Hematopoietic multipotent progenitor cell (in vitro differentiated cells): ENCODE measurements at places on chromosomes 2 and 18.
A peak's percentile ranks its signal among the peaks of the same experiment; 100 is the strongest.

- DNase-seq: no peak
Observed at GRCh38 chr2:29329899-29330298, 214.7 kb downstream of the CLIP4 start.

DNA sequence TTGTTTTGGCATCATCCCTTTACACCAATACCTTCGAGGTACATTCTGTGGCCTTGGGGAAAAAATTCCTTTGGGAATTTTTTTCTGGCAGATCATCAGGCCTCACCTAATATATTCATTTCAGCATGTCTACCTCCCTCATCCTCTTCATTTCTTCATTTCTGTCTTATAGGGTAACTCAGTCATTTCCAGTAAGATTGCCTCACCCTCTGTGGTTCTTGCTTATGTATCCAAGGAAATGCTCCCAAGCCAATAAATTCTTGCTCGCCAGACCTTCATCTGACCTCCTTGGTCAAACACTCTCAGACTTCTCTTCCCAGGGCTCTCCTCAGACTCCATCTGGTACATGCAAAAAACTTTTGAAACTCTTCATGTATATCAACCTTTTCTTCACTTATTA, 265.6 kb downstream of the TMX3 start:
- no peak for DNase-seq

DNA sequence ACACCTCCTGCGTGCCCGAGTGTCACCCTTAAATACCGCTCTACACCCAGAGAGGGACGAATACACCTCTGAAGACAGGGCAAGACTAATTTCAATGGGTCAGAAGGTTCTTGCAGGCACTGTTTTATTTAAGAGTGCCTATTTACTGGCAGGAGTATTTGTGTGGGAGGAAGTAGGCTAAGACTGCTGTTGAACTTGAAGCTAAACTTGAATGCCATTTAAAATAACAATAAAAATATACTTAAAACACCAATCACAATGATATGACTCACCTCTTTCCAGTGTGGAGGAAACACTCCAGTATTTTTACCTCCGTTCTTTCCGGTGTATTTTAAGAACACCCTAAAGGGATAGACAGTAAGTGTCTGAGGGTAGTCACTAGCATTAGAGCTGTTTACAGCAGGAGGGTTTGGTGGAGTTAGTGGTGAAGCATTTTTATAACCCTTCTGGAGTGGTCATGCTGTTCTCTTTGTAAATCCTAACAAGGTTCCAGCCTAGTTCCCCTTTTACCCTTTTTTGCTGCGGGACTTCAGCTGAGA, 9.6 kb upstream of the HOXD1 start:
- no peak for DNase-seq

DNA sequence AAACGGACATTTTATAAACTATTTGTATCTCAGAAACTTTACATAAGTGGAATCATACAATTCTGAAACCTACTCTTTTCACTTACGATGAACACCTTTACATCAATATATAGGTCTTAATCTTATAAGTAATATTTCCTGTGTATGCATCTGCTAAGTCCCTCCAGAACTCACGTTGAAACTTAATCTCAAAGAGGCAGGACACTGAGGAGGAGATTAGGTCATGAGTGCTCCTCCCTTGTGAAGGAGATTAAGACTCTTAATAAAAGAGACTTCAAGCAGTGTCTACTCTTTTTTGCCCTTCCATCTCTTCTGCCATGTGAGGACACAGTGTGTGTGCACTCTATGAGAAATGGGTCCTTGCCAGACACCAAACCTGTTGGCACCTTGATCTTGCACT, 94.7 kb upstream of the CDKL4 start:
- no peak for DNase-seq

DNA sequence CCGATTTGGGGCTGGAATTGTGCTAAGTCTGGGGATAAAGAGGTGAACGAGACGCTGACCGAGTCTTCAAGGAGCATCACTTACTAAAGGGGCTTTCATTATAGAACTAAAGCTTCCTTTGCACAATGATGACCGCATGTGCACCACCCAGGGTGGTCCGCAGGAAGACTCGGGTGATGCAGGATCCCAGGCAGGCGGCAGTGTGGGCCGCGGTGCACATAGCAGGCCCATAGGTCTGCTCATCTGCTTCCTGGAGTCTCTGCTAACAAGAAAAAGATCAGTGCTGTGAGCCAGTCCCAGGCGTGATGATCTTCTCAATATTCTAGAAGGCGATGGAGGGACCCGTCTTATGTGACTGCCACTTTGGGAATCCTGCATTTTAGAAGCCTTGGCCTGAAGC, 122.8 kb downstream of the PXDN start:
- DNase-seq: no peak

DNA sequence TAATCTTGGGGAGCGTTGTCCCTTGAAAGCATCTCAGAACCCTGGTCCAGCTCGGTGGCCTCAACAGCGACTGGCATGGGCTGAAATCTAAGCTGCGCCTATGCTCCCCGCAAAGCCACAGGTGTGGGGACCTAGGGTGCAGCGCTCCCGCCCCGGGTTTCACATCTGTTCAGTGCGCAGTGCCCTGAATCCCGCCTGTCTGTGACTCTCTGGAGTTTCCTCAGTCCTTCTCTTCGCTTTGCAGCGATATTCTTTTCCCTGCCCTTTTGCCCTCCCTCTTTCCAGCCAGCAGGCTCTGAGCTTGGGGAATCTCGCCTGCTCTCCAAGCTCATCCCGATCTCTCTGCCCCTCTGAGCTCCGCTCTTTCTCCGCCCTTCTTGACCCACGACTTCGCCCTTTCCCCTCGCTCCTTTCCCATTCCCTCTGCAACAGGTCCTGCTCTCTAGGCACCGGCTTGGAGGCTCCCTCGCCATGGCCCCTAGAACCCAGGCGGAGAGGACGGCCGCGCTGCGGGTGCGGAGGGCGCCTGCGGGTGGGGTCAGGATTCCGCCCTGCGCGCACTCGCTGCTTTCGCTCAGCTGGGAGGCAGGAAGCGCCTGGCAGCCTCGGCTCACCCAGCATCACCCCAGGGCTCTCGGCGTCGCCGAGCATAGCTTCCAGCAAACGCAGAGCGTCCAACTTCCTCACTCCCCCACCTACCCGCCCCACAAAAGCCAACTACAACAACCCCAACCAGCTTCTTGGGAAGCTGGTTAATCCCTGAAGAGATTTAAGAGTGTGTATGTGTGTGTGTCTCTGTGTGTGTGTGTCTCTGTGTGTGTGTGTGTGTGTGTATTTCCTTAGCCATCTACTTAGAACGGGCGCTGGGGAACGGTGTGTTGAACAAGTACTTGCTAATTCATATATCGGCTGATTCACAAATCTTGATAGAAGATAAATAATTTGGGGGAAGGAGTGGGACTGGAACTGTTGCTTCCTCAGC, 1.1 kb downstream of the GRP start:
- DNase-seq: peak; percentile 6

DNA sequence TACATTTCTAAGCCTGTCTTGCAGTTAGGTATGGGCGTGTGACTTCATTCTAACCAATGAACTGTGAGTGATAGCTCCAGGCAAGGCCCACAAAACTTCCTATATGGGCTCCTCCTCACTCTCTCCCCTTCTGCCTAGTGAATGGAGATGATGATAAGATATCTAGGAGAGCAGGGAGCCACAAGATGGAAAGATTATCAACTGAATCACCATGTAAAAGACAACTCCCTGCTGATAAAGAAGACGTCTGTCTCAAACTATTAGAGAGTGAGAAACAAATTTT, 237.1 kb downstream of the GPD2 start:
- no peak for DNase-seq

DNA sequence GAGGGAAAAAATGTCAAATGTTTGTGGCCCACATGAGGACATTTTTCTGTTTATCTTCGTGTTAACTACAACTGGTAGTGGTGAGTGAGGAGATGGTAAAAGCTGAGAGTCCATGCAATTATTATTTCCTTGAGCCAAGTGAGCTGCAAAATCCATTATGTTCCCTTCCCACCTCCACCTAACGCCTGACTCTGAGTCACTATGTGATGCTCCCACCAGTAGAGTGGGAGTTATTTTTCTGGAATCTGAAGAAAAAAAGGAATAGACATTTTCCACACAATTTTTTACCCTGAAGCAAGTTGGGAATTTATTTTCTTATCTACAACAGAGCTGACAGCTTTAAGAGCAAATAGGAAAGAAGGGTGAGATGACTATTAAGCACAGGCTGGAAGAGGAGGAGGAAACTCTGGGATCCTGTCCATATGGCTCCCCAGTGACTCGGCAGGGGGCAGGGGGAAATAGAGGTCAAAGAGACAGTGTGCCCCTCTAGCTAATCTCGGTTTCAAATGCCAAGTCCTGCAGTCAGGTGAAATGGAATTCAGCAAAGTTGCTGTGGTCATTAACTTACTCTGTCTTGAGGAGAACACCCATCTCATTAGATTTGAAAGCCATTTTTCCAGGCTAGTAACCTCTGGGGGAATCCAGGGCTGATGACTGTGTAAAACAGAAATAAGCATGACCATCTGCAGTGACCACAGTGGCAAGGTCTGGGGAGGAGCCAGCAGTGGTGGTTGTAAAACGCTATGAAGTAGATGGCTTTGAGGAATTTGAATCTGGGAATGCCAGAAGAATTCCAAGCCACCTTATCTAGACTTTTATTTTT, 463.9 kb downstream of the STK39 start:
- DNase-seq: no peak

GRCh38 chr18:21345840-21346239, 103.8 kb downstream of the GREB1L start:
- no peak for DNase-seq

DNA sequence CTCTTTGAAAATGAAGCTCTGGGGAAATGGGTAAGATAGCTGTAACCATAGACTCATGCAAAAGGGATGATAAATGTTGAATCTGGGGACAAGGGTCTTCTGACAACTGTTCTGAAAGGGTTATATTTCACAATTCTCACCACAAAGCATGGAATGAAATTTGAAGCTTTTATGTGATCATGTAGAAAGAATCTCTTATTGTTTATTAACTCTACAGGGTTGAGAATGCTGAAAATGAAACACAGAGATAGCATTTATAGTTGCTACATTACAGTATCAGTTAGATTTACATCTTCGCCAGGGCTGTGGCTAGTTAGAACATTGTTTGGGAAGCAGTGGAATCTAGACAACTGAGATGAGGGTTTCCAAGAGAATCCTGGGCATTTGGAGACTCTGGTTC, 97.4 kb upstream of the LHCGR start:
- DNase-seq: no peak

DNA sequence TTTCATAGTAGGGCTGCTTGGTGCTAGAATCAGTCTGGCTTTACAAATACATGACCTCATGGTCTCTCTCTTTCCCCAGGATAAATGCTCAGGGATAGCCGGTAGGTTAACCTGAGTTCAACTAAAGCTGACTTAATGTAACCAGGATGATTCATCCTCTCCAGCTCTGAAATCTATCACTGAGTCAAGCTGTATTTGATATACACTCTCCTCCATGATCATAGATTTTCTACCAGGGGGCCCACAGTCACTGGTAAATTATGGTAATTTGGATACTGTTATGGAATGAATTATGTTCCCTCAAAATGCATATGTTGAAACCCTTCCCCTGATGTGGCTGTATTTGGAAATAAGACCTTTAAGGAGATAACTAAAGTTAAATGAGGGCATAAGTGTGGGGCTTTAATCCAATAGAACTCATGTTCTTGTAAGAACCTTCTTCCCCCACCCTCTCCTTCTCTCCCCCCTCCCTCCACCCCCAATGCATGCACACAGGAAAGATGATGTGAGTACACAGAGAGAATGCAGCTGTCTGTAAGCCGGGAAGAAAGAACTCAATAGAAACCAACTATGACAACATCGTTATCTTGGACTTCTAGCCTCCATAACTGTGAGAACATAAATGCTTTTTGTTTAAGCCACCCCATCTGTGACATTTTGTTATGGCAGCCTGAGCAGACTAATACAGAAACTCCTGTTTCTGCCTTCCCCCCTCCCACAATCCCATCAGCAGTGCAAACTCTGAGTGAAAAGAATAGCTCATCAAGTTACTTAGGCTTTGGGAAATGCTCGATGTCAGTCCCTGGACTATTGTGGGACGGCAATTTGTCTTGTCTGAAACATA, 134.9 kb upstream of the KYNU start:
- DNase-seq: no peak

DNA sequence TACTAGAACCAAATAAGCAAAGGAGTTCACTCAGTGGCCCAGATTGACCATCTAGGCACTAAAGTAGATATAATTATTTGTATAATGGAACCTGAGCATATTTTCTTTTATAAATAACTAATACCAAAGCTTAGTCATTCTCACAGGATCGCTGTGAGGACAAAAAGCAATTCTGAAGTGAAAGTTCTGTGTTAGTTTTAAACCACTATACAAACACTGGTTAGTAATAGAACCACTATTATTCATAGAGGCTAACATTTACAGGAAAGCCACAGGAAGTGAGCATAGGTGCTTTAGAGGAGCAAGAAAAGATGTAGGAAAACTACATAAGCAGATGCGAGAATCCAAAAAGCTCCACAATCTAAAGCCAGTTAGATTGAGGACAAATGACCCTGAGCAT, 364.7 kb downstream of the XIRP2 start:
- DNase-seq: no peak

GRCh38 chr2:7803515-7803914, 878.3 kb upstream of the ID2 start:
- DNase-seq: no peak

GRCh38 chr2:69449906-69450305, 12.7 kb upstream of the NFU1 start:
- DNase-seq: no peak

- DNase-seq: peak; percentile 30
Observed at GRCh38 chr2:195532628-195533271, 124.3 kb upstream of the SLC39A10 start.

DNA sequence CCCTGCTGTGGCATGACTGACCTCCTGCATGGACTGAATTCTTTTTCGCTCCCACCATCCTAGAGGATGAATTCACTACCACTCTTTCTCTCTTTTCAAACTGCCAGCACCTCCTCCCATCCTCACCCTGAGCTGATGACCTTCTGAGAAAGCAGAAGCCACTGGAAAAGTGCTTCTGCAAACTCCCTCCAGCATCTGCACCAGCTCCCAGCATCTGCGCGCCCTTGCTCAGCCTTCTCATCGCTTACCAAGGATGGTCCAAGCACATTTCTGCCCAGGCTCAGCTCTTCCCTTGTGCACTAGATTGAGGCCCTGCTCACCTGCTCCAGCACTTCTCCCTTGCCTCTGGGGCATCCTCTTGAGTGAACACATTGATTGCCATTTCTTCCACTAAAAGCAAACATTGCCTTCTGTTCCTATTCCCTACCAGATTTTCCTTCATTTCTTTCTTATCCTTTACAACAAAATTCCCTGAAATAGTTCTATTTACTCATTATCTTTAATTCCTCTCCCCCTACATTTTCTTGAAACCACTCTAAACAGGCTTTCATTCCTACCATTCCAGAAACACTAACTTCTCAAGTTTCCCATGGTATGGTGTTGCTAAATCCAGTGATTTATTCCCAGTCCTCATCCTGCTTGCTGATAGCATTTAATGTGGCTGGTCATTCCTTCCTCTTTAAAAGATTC, 42.7 kb upstream of the IL1RL1 start:
- no peak for DNase-seq
